NCI-H345 (cell line): ENCODE measurements at places on chromosomes 5 and 9.

GRCh38 chr5:14659821-14660607 lies 4.5 kb upstream of the OTULIN start:
- no peak for DNase-seq

GRCh38 chr5:132466433-132467286 lies 23.9 kb downstream of the IRF1 start:
- DNase-seq = no peak

DNA sequence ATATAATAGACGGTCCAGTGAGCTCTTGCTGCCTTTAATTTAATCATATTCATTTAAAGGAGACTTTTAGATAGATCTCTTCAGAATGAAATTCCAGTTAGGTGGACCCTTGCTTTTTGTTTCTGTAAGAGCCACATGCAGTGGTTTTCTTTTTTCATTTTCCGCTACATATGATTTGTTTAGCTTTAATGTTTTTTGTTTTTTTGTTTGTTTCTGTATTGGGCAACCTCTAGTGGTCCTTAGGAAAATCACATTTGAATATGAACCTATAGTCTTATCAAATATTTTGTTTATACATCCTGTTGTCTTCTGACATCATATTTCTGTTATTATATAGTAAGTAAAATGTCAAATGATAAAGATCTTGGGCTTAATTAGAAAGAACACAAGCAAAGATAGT lies 150.8 kb downstream of the HACD4 start:
- no peak for DNase-seq

DNA sequence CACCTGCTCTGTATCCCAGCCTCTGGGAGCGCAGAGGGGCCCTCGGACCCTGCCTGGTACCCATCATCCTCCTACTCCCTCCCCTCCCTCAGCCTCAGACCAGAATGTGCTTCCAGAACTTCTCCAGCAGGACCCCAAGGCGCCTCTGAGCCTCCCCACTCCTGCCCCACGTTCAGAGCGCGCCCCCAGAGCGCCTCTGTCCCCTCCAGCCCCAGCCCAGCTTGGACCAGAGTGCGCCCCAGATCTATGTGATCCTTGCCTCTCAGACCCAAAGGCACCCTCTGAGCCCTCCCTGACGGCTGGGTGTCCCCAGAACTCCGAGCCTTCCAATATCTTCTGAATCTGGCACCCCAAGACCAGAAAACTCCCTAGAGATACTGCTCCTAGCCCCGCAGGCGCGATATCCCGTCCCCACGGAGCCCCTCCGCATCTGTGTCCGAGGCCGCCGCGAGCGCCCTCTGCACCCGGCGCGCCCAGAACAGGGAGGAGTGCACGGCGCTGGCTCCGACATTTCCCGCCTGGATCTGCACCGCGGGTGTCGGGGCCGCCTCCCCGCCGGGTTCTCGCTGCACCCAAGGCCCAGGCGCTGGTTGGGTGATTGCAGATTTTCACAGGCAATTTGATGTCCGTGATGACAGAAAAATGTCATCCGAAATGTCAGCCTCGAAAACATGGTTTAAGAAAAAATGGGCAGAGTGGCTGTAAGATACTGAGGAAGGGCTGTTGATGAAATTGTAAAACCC lies 522 bp downstream of the BHMT start:
- no peak for DNase-seq

DNA sequence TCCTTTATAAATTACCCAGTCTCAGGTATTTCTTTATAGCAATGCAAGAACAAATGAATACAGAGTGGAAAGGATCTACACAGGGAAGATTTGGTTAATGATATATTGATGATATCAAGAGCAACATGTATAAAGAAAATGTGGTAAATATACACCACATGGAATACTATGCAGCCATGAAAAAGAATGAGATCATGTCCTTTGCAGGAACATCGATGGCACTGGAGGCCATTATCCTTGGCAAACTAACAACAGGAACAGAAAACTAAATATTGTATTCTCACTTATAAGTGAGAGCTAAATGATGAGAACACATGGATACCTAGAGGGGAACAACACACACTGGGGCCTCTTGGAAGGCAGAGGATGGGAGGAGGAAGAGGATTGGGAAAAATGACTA lies 19.9 kb upstream of the PUM3 start:
- no peak for DNase-seq

DNA sequence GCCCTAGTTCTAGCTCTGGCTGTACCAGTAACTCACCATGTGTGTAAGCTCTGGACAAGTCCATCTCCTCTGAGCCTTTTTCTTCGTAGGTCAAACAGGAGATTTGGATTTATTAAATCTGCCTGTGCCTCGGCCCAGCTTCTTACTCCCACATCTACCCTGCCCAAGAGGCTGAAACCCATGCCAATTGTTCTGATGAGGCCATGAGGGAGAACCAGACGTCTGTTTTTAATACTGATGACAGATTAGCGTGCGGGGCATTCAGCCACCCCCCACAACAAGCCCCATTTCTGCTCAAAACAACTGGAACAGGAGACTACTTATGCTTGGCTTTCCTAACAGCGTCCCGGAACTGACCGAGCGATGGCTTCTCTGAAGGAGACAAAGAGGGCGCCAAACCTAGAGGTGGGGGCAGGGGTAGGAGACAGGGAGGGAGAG lies 81.2 kb upstream of the TRIM32 start:
- DNase-seq = no peak

- no peak for DNase-seq
These were observed 6.8 kb downstream of the ZNF510 start for GRCh38 chr9:96771124-96771523.

GRCh38 chr5:59760785-59761348 lies 132.7 kb downstream of the PDE4D start:
- DNase-seq = no peak

DNA sequence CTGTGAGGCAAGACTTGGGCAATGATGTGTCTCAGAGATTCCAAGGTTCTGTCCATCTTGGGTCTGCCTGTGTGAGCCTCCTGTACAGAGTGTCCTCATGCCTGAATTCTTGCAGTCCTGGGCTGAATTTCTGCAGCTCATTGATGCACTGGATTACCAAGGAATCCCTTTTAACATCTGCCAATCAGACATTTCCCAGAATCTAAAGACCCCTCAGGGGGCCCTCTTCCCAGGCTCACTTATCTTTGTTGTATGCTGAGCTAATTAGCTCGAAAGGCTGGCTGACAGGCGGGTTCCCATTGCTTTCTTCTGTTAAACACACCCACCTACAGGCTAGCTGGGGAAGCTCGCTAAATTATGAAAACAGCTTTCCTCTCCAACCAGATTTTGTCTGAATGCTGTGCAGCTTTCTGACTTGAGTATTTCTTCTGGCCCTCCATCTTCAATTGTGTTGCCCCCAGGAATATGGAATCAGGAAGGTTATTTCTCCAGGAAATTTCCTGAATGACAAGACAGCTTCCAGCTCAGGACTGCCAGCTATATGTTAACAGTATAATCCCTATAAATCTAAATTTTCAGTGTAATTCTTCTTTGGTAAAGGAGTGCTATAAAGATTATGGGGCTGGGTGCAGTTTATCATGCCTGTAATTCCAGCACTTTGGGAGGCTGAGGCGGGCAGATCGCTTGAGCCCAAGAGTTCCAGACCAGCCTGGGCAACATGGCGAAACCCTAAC lies at the start of gene LIX1:
Gene LIX1 (minus strand): TSS at position 91 of the 734 bp plus-strand sequence. CDS start 35 bp downstream, at position 56.
- peak; percentile 56 for DNase-seq

DNA sequence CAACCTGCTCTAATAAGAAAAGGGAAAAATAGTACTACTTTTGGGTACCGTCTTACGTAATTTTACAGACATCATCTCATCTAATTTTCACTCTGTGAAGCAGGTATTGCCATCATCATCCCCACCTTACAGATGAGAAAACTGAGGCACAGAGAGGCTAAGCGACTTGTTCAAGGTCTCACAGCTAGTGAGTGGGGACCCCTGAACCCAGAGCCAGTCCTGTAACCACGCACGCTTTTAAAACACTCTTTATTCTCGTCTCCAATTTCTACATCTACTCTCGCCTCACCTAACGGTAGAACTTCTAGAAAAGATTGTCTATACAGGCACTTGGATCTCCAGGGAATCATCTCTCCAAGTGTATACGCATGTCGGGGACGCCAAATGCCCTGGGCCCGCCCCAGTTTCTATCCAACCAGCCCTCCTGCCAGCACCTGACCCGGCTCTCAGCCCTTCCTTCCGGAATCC lies 1.5 kb upstream of the TRAF1 start:
- no peak for DNase-seq

DNA sequence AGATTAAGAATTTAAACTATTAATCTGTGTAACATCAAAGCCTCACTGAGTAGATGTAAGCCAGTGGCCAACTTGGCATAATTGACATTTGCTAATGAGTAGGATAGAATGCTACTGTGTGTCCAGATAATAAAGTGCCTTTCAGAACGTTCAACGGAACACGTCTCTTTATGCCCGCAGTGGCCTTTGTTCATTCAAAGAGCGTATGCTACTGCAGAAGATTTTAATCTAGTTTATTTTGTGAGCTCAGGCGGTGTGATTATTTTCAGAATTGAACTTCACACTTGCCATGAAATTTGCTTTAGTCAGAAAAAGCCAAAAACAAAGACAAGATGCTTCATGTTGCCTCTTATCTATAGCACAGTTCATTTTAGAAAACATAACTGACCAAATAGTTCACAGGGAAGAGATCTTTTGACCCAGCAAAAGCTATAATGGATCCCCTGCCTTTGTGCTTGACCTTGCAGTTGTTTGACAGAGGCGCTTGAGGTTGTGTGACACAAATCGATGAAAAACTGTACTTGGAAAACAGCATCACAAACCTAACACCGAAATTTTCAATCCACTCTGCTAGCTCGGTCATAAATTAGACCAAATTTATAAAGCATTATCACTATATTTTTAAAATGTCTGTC lies 530.9 kb upstream of the TYRP1 start:
- no peak for DNase-seq
